ENCODE measurements at places on chromosomes 16 and 17. TPM values are rescaled to one million over a fixed set of nuclear protein-coding genes. Genes with fewer than 3 reads are reported as not detected.

- peak; percentile 60 for ATAC-seq
These were observed 16.8 kb downstream of the ZNF750 start for GRCh38 chr17:82823004-82823403.

DNA sequence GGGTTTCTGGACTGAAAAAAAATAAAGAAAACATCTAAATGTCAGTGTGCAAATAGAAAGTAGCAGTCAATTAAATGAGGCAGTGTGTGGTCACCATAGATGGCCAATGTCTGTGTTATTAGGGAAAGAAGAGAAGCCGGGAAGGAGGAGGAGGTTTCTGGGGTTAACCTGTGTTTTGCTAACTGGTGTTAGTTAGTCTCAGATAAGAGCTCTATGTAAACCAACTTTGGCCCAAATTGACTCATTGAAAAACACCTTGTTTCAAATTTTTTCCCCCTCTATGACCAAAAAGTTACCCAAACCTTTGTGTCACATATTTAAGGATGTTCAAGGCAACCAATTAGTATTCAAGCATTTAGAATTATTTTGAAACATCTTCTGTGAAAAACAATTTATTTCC is 530.9 kb downstream of the MAF start:
- no peak for ATAC-seq

- ATAC-seq = peak; percentile 5
These were observed 339 bp downstream of the N4BP1 start for GRCh38 chr16:48609652-48610029.

NACA2 gene
- total RNA-seq = not detected

- no peak for ATAC-seq
These were observed 1.2 kb downstream of the IL4R start for GRCh38 chr16:27314986-27315332.
